ENCODE measurements at places on chromosomes 6 and 20. TPM values are rescaled to one million over a fixed set of nuclear protein-coding genes. Genes with fewer than 3 reads are reported as not detected.

The SLC18B1 gene
- 7.5 TPM for polyA plus RNA-seq

DNA sequence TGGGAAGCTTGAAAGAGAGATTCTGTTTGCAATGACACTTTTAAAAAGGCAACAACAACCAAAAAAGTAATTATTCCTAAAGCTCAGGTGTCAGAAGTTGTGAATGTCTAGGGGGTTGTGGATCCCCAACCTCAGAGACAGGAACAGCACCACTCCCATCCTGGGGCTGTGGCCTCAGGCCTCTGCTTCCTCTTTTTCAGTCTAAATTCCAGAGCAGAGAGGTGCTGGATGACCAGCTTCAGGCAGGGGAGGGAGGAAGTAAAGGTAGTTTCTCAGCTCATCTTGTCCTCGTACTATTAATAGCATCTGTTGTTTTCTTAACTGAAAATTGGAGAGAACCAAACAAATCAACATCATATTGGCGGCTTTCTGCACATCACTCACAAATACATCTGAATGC, 8.3 kb downstream of the NT5E start:
- no peak for DNase-seq

- peak; percentile 83 for DNase-seq
These were observed at the start of gene DNPH1 for GRCh38 chr6:43228951-43229802. Gene DNPH1, minus strand, starts transcription at chr6:43229481. Its CDS starts 25 bp downstream, at chr6:43229456.

- no peak for DNase-seq
These were observed 10.9 kb upstream of the NOX3 start for GRCh38 chr6:155466539-155466938.

- no peak for DNase-seq
These were observed 5.6 kb downstream of the PIM1 start for GRCh38 chr6:37175332-37176267.

GRCh38 chr6:110398778-110399177, 16.6 kb downstream of the DDO start:
- DNase-seq, result no peak

Measured in testis (tissue), 5 donors.